ENCODE measurements at places on chromosomes 7 and 10.

DNA sequence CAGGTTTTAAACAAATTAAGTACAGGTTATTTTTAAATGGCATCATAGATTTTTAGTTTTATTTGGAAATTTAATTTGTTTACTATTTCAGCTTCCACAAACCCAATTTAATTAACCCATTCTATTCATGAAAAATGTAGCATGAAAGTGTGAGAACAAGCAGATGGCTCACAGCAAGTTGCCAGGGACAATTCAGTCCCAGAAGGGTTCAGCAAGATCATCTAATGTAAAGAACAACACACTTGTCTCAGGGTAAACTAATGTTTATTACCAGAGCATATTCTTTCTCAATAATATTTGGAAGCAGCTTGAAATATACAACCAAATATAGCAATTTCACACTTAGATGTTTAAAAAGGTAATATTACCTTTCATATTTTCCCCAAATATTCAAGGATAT, 166.9 kb upstream of the SLC13A1 start:
- DNase-seq, result no peak

GRCh38 chr10:105189463-105189800, 548.3 kb downstream of the SORCS3 start:
- no peak for DNase-seq

DNA sequence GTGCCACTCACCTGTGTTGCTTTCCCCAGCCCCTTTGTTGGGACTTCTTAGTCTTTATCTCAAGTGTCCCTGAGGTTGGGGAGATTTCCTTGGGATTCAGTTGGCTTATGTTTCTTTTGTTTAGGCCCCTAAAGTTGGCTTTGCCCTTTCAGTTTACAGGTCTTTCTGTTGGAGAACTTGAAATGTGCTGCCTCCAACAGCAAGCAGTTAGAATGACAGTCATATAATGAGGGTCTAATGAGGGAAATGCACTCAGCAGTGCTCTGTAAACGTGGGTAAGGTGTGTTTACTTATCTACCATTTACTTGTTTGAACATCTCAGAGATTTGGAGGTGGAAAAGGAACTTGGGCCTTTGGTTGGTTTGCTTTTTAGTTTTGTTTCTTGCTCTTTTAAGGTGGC, 191.4 kb upstream of the STK17A start:
- no peak for DNase-seq

DNA sequence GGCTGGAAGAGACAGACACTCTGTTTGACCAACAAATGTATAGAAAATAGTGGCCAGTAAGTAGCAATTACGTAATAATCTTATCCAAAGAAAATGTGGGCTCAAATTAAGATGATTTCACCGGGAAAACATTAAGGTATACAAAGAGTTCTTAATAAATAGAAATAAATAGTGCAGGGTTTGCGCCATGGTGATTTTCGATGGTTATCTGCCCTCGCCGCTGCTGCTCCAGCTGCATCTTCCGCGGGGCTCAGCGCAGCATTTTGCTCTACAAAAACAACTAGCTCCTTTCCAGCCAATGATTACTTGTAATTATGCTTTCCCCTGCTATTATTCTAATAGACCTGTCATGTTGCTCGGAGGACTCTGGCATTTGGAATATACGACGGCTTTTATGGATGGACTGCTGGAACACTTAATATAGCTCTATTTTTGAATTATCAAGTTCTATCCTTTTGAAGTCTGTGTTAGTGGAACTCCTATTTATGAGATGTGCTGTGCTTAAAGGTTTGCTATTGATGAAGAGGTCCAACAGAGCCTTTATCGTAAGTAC, 103.8 kb downstream of the BUB3 start:
- no peak for DNase-seq

DNA sequence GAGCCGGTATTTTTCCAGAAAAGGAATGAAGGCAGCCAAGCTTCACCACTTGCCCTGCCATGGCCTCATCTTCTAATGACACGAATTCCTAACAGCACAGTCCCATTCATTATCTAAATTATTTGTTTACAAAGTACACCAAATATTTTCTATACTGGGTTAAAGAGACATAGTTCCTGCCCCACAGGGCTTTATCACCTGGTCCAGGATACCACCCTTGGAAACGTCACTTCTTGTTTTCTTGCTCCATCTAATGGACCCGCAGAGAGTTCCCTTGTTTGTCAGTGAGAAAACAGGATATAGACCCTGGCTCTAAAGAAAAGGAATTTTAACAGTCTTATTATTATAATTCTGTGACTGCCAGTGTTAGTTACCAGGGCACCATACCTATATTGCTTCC, 1165.4 kb downstream of the GATA3 start:
- no peak for DNase-seq

GRCh38 chr7:99752356-99752755, 17.4 kb upstream of the CYP3A7 start:
- no peak for DNase-seq

- no peak for DNase-seq
Observed at GRCh38 chr7:104272767-104273384, 55.5 kb upstream of the LHFPL3 start.

GRCh38 chr10:69829775-69830174, 28.1 kb downstream of the COL13A1 start:
- DNase-seq, result no peak

GRCh38 chr7:99693100-99693426, 13.3 kb upstream of the CYP3A5 start:
- no peak for DNase-seq

GRCh38 chr7:29405891-29406290, 157.7 kb upstream of the PRR15 start:
- no peak for DNase-seq

DNA sequence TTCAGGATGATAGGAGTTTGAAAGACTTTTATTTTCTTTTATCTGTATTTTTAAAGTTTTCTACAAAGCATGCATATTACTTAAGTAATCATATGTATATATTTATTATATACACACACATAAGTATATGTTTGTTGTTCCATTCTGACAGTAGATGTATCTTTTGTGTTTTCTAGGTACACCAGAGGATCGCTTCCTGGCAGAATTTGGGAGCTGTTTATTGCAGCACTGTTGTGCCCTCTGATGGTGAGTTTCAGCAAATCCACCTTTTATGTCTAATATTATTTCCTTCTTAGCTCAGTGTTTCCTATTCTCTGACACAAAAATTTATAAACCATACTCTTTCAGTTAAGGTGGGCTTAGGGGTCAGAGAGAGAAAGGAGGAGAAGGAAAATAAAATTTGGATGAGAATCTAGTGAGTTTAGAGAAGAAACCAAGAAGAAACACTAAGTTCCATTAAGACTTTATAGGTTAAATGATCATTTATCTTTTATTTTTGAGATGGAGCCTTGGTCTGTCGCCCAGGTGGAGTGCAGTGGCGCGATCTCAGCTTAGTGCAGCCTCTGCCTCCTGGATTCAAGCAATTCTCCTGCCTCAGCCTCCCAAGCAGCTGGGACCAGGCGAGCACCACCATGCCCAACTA, 59.2 kb upstream of the OIT3 start:
- no peak for DNase-seq

- DNase-seq, result no peak
Observed at GRCh38 chr7:106023369-106024322, 60.6 kb downstream of the CDHR3 start.

DNA sequence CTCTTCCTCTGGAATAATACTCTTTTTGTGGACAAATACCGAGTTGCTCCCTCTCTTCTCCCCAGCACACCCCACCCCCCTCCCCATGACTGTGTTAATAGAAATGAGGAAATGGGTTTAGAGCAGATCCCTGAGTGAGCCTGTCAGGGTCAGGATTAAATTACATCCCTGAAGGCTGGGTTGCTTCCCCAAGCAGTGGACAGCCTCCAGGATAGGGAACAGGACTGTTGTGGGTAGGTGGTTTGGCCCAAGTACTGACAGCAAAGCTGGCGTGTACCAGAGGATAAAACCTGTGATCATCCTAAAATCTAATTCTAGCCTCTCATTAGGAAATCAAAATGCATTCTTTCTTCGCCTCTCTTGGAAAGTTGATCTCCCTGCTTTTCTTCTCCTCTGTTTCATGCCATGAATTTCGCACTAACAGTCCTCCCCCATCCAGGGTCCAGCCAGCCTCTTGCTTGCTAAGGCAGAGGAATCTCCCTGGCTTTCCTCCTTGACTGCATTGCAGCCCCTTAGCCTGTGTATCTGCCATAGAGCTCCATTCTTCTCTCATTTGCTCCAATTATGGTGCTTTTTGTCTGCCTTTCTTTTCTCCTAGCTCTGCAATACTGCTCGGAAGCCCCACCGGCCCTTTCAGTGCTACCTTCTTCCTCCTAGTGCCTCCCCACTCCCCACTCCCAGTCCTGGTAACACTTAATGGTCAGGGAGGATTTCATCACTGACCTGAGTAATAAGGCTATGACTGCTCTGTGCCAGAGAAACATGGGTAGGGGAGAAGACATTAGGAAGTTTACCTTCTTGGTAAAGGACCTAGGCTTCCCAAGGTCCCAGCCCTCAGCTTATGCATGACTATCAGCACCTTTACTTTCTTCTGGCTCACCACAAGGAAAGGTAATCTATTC, 8.4 kb downstream of the LRRC4 start:
- no peak for DNase-seq

GRCh38 chr10:24251547-24251946, 42.6 kb downstream of the KIAA1217 start:
- no peak for DNase-seq

GRCh38 chr7:70698219-70698832, 433.6 kb upstream of the GALNT17 start:
- no peak for DNase-seq

- DNase-seq, result peak; percentile 83
Observed at GRCh38 chr7:98745722-98746318, 124.0 kb downstream of the TMEM130 start.

DNA sequence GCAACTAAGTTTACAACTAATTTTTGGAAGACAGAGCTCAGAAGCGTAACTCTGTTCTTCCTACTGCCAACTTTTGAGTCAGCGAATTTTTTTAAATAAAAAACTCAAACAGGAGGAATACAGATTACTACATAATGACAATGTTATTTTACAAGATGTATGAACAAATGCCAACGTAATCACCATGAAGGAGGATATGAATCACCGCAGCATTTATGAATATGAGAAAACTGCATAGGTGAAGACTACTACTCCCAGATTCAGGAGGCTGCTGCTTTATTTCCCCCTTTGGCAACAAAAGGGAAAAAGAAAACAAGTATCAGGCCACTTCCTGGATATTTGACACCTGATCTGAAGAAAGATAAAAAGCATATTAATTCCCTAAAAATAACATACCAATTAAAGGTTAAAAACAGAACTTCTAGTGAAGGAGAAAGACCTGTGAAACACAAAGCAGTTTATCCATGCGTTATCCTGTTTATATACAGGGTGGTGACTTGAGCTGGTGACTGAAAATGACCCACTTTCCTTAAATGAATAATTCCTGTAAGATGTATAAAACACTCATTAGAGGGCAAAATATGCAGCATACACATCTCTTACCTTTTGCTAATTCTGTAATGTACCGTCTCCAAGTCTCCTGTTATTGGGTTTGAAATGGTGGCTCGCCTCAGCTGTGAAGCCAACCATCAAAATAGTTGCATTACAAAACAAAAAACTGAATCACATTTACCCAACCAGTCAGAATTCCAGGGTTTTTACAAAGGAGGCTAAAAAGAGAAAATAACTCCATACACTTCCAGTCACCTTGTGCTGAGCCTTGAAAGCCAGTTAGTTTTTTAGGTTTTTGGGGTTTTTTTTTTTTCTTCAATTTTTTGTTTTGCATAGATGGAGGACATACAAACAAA, 52.0 kb downstream of the P4HA1 start:
- no peak for DNase-seq

DNA sequence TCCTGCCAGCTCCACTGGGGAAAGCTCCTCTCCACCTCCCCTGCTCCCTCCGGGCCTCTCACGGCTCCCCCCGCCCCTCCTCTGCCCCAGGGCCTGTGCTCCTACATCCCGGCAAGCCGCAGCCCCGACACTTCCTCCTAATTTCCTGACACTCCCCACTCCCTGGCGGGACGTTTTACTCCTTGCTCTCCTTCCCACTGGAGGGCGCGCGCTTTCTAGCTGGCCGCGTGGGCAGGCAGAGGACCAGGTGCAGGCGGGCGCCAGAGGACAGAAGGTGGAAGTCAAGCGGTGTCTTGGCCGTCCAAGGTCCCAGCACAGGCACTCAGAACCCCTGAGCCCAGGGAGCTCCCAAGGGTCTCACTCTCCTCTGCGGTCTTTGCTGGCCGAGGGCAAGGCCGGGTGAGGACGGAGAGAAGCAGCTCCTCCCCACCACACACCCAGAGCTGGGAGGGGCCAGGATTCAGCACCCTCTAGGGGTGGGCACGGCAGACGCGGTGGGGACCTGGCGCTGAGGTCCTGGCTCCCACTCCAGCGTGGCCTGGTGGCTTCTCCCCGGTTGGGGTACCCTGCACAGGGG, 19.1 kb downstream of the ADAM8 start:
- peak; percentile 55 for DNase-seq

- DNase-seq, result no peak
Observed at GRCh38 chr7:133053321-133053891, 28.5 kb downstream of the CHCHD3 start.

DNA sequence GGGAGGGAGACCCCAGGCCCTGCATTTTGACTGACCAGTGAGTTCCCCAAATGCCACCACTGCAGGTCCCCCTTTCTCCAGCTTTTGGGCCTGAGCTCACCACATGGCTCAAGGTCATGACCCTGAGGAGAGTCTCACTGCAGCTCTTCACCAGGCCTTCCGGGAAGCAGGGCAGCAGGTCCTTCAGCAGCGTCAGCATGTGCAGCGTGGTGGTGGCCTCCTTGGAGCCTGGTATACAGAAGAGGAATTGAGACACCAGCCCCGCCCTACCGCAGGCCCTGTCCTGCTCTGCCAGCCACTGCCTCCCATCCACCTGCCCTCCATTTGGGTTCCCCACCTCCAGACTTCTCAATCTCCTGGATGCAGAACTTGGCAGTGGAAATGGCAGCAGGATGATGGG, 13.0 kb downstream of the RRP12 start:
- DNase-seq, result no peak

GRCh38 chr10:91689731-91690168, 56.9 kb upstream of the PPP1R3C start:
- DNase-seq, result no peak

- no peak for DNase-seq
Observed at GRCh38 chr7:54858008-54858692, 99.1 kb upstream of the SEC61G start.

GRCh38 chr10:104308439-104308903, 29.8 kb downstream of the ITPRIP start:
- no peak for DNase-seq

GRCh38 chr7:127504715-127505114, 80.7 kb downstream of the GCC1 start:
- peak; percentile 39 for DNase-seq

- no peak for DNase-seq
Observed at GRCh38 chr7:155844019-155844453, 31.8 kb upstream of the SHH start.

Measured in liver (tissue), 10 donors.